ENCODE measurements at places on chromosomes 1 and 21.

- DNase-seq: no peak
Measured at GRCh38 chr1:11860083-11860482, 1.3 kb upstream of the NPPB start.

DNA sequence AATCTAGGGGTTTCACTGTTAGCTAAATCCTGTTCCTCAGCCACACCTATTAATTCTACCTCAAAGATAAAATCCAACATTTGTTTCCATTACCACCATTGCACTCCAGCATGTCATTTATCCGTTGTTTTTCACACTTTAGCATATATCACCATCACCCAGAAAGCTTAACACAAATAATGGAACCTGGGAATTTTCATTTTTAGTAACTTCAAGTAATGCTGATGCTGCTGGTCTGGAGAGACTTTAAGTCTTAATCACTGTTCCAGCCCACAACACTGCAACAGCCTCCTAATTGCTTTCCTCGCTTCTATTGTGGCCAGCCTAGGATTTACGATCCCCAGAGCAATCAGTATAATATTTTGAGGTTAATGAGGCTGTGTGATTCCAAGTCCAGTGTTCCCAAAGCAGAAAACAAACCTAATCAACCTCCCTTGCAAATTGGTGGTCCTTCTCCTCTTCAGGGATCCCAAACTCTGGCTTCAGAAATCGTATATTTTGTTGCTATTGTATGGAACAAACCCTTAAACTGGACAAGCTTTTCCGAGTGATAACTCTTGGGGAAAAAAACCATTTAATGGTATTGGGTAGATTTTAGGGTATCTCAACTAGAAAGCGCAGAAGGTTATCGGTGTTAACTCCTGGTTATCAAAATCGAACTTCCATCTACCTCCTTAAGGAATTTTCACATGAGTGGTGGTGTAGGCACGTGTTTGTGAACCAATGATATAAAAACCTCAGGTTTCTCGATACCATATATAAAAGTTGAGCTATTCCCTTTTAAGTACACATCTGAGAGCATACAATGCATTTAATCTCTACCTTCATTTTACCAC is 50.0 kb upstream of the BOLA1 start:
- DNase-seq: no peak

GRCh38 chr1:218464871-218465270 is 119.7 kb downstream of the TGFB2 start:
- no peak for DNase-seq

- DNase-seq: no peak
Measured at GRCh38 chr1:235865565-235866204, 1.0 kb downstream of the LYST start.

DNA sequence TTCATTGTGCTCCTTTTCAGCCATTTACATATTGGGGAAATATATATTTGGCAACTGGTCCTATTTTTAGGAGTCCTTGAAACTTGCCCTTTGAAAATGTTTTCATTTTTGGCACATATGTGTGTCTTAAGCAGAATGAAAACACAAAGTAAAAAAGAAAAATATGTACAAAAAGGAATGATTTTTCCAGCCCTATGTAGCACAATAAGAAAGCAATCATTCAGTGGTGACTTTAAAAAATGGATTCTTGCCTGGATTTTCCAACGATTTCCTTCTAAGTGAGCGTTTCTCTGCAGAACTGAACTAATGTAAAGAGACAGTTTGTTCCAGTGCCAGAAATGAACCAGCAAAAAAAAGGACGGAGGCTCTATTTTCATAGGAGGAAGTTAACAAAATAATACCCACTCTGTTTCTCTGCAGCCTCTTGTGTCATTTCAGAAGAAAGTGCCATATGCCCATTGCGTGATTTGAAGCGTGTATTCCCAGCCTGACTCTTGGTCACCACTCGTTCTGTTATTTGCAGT is 340.1 kb downstream of the SETD4 start:
- DNase-seq: no peak

DNA sequence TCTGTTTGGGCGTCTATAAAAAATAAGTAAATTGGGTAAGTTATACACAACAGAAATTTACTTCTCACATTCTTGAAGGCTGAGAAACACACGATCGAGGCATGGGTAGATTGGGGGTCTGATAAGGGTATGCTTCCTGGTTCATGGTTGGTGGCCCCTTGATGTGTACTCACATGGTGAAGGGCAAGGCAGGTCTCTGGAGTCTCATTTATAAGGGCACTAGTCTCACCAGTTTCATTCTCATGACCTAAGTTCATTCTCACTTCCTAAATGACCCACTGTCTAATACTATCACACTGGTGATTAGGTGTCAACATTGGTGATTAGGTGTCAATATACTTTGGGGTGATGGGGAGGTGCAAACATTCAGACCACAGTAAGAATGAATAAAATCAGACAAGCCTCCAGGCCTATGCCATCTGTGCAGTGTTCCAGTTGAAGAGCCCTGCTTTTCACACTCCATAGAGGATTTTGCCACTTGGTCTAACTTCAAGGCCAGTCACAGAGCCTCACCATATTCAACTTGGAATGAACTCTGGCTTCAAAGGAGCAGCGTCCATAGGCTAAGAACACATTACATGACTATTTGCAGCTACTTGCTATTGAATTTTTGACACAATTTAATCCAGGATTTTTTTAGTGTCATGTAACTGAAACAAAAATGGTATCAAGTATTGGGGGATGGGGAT is 2.5 kb upstream of the GBP4 start:
- no peak for DNase-seq

- no peak for DNase-seq
Measured at GRCh38 chr1:21670956-21671902, 2.1 kb upstream of the RAP1GAP start.

- DNase-seq: no peak
Measured at GRCh38 chr21:43917515-43918384, 52.7 kb downstream of the AGPAT3 start.

DNA sequence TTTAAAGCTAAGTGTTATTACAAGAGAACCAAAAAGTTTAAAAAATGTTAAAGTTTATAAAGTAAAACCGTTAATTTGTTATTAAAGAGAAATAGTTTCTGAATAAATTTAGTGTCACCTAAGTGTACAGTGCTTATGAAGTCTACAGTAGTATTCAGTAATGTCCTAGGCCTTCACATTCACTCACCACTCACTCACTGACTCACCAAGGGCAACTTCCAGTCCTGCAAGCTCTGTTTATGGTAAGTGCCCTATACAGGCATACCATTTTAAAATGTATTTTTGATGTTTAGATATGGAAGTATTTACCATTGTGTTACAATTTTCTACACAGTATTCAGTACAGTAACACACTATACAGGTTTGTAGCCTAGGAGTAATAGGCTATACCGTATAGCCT is 60.1 kb upstream of the GCLM start:
- no peak for DNase-seq

DNA sequence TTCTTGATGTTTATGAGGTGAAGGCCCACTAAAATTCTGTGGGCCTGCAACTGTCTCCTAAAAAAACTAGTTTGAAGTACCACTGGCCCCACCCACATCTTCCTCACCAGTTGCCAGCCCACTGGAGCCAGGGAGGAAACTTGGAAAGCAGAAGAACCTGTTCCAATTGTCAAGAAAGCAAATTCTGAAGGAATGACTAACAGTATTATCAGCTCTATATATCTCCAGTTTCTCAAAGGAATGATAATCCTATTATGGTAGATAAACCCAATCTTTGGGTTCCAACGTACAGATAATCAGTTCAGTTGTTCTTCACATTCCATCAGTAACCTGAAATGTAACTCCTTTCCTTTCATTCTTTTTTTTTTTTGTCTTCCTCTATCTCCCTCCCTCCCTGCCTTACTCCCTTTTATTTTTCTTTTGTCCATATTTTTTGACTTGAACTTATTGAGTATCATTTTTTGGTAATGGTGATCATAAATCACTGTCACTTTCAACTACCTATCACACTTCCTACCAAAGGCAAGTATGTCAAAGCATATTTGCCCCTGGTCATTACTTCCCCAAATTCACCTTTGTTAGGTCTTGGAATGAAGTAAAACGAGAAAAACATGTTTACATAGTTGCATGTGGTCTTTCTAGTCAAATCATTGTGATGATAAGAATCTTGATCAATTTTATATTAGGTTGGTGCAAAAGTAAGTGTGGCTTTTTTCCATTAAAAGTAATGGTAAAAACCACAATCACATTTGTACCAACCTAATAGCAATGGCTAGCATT is 943.4 kb downstream of the TTLL7 start:
- DNase-seq: no peak

- no peak for DNase-seq
Measured at GRCh38 chr21:15066123-15066575, 1.3 kb upstream of the NRIP1 start.

DNA sequence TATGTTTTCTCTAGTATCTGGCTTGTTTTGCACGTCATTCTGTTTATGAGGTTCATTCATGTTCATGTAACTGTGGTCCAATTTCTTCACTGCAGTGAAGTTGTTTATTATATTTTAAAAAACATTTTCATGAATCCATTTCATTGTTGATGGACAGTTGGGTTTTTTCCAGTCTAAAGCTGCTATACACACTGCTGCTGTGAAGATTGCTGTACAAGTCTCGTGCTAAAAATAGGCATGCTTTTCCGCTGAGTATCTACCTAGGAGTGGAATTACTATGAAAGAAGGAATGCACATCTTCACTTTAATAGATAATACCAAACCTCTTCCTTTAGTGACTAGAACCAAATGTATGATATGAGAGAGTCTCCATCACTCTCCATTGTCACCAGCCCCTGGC is 49.0 kb upstream of the ETS2 start:
- peak; percentile 95 for DNase-seq

- no peak for DNase-seq
Measured at GRCh38 chr1:200732438-200732837, 6.3 kb upstream of the CAMSAP2 start.

- no peak for DNase-seq
Measured at GRCh38 chr1:116224111-116224510, 112.9 kb downstream of the MAB21L3 start.

DNA sequence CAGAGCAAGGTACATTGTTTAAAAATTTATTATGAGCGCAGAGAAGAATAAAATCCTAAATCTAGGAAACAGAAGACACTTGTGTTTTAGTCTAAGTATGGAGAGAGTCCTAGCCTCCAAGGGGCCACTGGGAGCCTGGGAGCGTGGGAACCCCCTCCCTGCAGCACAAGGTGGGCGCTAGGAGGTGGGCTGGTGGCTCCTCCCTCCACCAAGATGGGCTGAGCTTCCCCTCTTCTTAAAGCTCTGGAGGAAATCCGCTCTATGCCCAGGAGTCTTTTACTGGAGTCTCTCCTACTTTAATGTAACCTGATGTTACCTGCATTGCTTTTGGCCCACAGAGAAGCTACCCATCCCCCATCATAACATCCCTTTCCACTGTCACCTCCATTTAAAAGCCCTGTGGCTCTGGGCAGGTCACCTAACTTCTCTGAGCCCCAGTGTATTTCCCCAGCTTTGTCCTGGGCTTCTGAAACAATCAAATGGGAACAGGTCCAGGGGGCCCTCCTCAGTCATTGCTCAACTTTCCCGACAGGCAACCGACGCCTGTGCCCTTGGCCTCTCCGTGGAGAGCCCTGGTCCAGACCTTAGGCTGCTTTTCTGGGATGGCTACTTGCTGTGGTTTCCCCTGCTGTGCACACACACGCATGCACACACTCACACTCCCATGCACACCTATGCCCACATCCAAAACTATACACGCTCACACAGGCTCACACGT is 181.5 kb downstream of the NPHP4 start:
- DNase-seq: no peak

DNA sequence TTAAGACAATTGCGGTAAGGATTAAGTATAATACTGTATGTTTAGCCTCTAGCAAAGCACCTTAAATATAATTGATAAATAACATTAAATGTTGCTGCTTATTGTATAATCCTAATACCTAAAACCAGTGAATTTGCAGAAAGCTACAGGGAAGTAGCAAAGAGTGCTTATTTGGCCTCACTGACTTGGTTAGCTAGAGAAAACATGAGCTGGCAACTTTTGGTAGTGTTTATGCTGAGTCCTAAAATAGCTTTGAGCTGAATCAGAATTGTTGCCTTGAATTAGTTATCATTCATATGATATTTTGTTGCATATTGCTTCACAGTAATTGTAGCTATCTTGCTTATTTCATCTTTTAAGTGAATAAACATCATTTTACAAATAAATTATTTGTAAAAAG is 3.5 kb downstream of the TRIM67 start:
- DNase-seq: no peak

DNA sequence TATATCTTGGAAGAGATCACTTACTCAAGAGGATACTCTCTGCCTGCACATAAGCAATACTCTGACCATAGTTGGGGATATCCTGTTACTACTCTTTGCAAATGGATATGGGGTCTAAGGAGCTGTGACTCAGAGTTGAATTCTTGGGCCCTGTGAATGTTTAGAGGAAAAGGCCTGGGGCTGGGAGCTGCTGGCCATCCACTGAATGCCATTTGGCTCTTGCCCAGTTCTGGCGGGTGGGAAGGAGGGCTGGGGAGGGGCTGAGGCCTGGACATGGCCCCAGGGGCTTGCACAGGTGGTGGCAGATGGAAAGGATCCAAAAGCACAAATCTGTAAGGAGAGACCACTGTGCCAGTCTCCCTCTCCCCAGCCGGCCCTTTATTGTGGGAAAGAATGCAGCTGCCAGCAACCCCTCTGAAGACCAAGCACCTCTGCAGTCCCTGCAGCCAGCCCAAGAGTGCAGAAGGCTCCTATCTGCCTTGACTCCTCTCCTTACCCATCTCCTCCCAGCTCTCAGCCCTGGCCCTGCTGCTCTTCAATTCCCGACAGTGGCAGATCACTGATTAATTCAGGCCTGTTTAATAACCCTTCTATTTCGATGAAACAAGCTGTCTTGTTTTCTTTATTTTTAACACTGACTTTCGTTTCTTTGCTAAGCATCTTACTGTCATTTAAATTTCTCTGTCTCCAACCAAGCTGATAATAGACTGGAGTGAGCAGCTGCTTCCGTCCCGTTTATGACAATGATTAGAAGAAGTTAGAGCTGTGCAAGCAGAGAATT is 12.1 kb downstream of the PLXNA2 start:
- no peak for DNase-seq

GRCh38 chr1:225745273-225745672 is 32.4 kb upstream of the SRP9 start:
- DNase-seq: no peak

- DNase-seq: no peak
Measured at GRCh38 chr1:205576805-205577761, 54.7 kb downstream of the ELK4 start.

GRCh38 chr1:114638910-114639309 is 30.9 kb downstream of the DENND2C start:
- DNase-seq: no peak

- DNase-seq: peak; percentile 76
Measured at GRCh38 chr21:45820171-45821091, 161.1 kb upstream of the COL6A1 start.

Measured in RCC 7860 (cell line).